ENCODE measurements at places on chromosomes 6 and 20.

GRCh38 chr6:148898376-148899014, 151.7 kb downstream of the UST start:
- DNase-seq = no peak

DNA sequence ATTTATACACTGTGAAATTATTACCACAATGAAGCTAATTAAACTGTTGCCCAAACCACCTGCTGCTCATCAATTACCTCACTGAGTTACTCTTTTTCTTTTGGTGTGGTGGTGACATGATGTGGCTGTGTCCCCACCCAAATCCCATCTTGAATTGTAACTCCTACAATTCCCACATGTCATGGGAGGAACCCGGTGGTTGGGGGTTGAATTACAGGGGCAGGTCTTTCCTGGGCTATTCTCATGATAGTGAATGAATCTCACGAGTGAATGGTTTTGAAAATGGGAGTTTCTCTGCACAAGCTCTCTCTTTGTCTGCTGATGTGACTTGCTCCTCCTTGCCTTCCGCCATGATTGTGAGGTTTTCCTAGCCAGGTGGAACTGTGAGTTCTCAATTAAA, 145.0 kb downstream of the LRRC1 start:
- no peak for DNase-seq

DNA sequence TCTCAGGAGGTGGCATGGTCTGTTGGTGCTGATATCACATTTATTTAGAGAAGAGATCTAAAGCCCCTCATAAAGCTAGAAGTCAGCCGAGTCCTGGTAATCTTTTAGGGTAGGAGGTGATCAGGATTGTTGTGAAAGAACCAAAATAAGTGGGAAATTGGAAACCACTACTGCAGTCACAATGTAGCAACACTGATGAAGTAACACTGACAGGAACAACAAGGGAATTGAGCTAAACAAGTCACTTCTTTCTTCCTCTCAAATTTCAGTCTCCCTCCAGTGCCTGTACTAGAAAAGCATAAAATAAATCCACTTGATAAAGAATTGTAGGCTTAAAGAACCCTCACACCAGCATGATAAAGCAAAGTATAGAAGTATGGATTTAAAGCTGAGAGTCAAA, 1509.0 kb downstream of the GRIK2 start:
- no peak for DNase-seq

DNA sequence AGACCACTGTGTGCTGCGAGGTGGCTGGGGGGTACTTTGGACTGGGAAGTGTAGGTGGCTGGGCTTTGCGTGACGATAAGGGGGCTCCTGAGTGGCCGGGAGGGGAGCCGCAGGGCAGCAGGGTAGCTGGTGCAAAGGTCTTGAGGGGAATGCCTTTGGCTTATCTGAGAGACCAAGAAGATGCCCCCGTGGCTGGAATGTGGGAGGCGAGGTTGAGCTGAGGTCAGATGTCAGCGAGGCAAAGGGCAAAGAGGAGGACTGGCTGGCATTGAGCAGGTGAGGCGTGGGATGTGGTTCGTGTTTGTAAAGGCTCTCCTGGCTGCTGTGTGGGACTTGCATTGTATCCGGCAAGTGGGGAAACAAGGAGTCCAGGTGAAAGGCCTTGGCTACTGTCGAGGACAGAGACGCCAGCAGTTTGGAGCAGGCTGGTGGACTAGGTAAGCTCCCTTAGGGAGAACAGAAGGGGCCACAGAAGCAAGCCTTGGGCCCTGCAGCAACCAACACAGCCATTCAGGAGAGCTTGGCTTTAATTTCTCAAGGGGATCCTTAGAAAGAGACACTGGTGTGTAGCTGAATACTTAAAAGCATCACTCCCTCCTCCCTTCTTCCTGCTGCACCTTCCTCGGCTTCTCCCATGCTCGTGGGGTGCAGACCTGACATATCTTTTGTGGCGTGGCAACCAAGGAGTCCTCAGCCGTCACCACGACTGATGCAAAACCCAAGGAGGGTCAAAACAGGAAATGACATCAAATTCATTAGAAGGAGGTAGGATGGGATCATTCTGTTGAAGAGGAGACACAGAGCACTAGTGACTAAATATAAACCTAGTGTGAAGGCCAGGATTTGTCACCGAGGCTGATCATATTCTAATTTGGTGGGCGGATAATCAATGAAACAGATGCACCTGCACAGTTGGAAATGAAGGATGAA, 53.5 kb upstream of the ERVFRD-1 start:
- DNase-seq = no peak

- no peak for DNase-seq
Observed at GRCh38 chr6:34553750-34554149, 2.4 kb downstream of the SPDEF start.

All from WERI-Rb-1 (cell line).